ENCODE measurements at places on chromosomes 6 and 20.

DNA sequence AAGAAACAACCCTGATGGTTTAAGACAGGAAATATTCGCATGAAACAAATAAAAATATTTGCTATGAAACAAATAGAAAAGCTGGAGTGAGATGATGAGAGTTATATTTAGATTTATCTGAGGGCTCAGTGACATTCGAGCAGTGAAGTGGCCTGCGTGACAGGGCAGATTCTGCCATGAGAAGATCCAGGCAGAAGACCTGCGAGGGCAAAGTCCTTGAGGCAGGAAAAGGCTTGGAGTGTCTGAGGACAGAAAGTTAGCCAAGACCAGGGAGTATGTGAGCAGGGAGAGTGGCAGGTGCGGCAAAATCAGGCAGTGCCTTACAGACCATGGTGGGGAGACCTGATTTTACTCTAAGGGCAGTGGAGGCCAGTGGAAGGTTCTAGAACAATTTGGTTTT is 66.9 kb upstream of the RIN2 start:
- no peak for DNase-seq

DNA sequence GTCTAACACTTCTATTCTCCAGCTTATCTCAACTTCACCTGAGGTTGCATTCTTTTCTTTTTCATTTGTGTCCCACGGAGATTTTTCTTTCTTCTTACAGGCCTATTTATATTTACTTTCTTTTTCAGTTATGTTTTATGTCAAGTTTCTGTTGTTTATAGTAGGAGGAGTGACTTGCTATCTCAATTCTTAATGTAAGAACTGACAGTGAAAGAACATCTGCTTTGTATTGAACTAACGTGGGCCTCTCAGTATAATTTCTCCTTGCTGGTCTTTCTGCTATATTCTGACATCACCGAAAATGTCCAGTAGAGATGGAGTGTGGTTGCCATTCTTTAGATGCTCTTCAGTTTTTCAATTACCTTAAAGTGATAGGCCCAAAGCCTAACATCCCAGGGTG is 521.7 kb downstream of the EPM2A start:
- no peak for DNase-seq

- no peak for DNase-seq
Observed at GRCh38 chr6:32867022-32867477, 13.1 kb downstream of the PSMB9 start.

DNA sequence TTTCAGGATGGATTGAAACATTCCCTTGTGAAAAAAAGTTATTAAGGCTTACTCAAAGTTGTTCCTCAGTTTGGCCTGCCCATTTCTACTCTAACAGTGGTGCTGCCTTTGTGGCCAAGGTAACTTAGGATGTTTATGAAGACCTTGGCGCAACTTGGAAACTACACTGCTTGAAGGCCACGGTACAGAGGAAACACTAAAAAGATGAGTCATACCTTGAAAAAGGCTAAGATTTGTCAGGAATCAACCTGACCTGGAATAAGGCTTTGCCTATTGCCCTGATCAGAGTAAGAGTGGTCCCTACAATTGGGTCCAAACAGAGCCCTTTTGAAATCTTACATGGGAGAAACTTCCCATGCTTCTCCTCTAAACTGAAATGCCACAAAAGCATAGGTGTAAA is 119.9 kb upstream of the MOCS1 start:
- DNase-seq = no peak

DNA sequence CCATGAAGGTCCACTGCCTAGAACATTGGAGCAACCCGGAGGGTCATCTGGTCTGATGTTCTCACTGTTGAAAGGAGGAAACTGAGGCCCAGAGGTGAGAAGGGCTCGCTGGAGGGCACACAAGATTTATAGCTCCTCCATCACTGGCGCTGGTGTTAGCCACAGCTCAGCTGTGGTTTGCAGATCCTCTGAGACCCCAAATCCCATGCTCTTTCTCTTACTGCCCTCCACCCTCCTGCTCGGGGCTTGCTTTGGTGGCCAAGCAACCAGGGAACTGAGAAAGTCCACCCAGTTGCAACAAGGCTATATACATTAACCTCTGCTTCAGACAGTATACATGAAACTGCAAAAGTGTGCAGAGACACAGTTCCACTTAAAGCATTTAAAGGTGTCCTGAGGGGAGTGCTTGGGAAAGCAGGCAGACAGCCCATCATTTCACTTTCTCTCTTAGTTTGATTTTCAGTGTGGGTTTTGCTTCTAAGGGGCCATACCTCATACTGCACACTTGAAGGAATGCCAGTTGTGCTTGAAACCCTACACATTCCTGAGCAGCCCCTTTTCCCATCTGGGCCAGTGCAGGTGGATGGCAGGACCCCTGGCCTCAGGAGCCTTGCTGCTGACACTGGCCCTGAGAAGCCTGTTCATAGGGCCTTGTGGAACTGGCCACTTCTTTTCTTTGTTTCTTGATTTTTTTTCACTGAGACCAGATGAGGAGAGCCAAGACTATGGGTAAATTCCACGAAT is 347.6 kb downstream of the CDC5L start:
- no peak for DNase-seq

Data from left ventricle myocardium superior (tissue), 1 donor.